ENCODE measurements at places on chromosomes 5 and 9. TPM values are rescaled to one million over a fixed set of nuclear protein-coding genes. Genes with fewer than 3 reads are reported as not detected.

Gene ANKRD33B
- total RNA-seq = 11.4 TPM

GRCh38 chr5:67141644-67142043 lies 55.0 kb downstream of the CD180 start:
- DNase-seq = no peak

Gene SLC6A19
- total RNA-seq = not detected

Gene ANKRD31
- 0.13 TPM for total RNA-seq

GRCh38 chr9:98719055-98719454 lies 10.3 kb upstream of the GABBR2 start:
- DNase-seq = no peak
